ENCODE measurements at places on chromosomes 7 and 10.

GRCh38 chr7:10146271-10146670 is 827.4 kb upstream of the PHF14 start:
- no peak for DNase-seq

- no peak for DNase-seq
These were observed 56.5 kb downstream of the AFAP1L2 start for GRCh38 chr10:114347791-114348190.

GRCh38 chr10:77348751-77349150 is 288.9 kb downstream of the KCNMA1 start:
- no peak for DNase-seq

- no peak for DNase-seq
These were observed 25.1 kb downstream of the HDAC9 start for GRCh38 chr7:18520450-18521235.

GRCh38 chr10:50437248-50437647 is 185.9 kb upstream of the ASAH2 start:
- peak; percentile 41 for DNase-seq

- no peak for DNase-seq
These were observed 212.7 kb downstream of the TMEM178B start for GRCh38 chr7:141286522-141286921.

- peak; percentile 76 for DNase-seq
These were observed 10.9 kb downstream of the CDCA7L start for GRCh38 chr7:21934808-21935207.

DNA sequence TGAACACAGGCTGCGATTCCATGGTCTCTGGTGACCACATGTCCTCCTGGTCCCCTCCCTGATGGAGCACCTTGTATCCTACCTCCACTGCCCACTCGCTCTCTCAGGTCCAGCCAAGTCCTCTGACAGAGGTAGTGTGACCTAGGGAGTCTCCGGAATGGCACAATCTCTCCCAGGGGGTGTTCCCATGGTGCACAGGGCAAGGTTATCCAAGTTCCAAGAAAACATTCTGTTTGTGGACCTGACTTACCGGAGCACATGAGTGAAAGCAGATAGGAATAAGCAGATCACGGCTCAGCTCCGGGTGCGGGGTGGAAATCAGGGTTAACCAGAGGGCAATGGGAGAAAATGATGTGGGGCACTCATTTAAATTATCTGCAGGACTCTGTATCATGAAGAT is 45.8 kb upstream of the INSIG1 start:
- DNase-seq: no peak

DNA sequence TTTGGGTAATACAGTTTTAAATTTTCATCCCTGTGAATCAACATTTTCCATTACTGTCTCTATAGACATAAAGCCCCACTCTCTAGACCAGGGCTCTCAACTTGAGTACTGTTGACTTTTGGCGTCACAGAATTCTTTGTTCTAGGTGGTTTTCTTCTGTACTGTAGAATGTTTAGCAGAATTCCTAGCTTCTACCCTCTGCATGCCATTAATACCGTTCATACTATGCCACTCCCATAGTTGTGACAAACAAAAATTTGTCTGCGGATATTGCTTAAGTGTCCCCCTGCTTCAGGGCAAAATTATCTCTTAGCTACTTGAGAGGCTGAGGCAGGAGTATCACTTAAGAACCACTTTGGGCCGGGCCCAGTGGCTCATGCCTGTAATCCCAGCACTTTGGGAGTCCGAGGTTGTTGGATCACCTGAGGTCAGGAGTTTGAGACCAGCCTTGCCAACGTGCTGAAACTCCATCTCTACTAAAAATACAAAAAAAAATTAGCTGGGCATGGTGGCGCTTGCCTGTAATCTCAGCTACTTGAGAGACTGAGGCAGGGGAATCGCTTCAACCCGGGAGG is 57.3 kb upstream of the NRG3 start:
- DNase-seq: no peak

GRCh38 chr10:5036511-5036910 is 32.9 kb upstream of the AKR1C2 start:
- DNase-seq: no peak

- no peak for DNase-seq
These were observed 81.6 kb upstream of the PFKP start for GRCh38 chr10:2985729-2986232.

DNA sequence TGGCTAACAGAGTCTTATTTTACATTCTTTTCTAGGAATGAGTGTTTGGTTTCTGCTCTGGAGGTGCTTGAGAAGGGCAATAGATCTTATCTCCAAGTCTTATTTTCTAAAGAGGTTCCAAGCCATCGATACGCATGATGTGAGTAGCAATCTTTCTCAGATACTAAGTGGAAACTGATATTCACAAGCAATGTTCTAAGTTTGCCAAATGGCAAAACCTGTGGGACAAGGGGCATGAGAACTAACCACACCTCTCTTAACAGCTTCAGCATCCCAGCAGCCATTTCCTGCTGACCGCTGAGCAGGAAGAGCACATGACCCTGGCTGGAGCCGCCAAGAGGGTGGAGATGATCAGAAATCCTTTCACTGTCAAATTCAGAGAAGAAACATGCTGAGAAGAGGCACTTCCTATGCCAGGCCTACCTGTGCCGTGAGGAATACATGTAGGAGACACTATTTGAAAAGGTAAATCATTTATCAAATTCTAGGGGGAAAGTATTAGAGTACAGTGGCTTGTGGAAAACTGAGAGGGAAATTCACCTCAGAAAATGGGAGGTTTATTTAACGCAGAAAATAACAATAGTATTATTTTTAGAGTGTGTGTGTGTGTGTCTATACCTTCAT is 35.2 kb downstream of the CCDC71L start:
- no peak for DNase-seq

DNA sequence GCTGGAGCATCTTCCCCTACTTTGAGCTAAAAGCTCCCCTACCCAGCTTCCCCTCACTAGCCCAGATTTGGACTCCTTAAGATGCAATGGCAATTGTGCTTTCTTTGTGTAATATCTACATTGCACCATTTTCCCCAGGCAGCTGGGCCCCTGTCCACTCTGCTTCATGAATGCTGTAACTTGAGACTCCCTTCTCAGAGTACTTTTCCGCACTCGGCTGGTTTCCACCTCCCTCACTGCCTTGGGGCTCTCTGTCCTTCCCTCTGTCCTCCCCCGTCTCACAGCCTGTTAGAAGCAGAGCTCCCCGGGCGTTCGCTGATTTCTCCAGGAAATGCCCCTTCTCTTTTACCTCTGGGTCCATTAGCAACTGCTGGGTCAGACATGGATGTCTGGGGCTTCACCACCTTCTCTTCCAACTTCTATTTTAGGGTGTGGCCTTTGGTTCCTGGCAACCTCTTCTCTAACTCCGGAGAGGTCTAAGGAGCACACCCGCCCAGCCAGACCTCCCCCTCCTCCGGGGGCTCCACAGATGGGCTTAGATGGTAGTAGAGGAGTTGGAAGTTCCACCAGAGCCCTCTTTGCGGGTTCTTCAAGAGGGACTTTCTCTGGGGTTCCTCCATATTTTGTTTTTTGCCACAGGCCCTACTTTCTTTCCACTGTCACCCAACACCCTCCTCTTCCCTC is 2.9 kb upstream of the TMEM72 start:
- DNase-seq: no peak

- peak; percentile 18 for DNase-seq
These were observed 148.7 kb downstream of the ZMYND11 start for GRCh38 chr10:283916-284356.

DNA sequence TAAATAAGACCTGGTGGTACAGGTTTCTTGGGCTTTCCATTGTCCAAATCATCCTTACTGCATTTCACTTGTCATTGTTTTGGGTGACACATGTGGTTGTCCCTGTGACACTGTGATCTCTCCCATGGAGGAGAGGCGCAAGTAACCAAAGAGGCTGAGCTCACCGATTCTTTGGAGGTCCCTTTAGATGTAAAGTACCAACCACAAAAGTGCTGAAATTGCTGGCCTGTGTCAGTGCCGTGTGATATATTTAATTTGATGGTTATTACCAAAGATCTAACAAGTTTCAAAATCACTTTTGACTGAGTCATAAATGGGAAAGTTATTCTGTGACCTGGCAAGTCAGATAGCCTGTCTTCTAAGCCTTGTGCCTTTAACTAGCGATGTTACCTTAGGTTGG is 19.4 kb downstream of the MCM10 start:
- no peak for DNase-seq

DNA sequence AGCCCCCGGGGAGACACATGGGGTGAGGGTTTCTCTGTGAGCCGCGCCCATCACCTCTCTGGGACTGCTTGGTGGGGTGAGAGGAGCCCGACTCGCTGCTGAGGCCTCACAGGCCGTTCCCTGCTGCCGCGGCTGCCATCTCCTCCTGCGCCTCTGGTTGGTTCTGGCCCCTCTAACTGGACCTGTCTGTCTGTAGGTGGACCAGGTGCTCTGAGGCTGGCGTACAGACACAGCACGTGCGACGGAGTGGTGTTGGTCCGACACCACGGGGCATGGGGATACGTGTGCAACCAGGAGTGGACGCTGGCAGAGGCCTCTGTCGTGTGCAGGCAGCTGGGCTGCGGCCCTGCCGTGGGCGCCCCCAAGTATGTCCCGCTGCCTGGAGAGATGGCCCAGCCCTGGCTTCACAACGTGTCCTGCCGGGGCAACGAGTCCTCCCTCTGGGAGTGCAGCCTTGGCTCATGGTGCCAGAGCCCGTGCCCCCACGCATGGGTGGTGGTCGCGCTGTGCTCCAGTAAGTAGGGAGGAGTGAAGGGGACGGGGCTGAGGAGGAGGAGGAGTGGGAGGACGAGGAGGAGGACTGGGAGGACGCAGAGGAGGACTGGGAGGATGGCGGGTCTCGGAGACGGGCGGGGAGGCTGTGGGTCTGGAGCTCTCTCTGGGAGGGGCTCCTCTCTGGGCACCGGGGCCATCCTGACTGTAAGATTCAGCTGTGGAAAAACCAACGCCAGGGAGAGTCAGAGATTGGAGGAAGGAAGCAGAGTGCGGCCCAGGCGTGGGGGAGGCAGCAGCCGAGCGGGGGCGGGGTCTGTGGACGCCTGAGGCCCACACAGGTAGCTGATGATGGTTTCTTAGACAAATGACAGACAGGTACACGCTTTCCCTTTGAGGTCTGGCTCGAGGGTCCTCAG is 2.6 kb downstream of the SCART1 start:
- no peak for DNase-seq

DNA sequence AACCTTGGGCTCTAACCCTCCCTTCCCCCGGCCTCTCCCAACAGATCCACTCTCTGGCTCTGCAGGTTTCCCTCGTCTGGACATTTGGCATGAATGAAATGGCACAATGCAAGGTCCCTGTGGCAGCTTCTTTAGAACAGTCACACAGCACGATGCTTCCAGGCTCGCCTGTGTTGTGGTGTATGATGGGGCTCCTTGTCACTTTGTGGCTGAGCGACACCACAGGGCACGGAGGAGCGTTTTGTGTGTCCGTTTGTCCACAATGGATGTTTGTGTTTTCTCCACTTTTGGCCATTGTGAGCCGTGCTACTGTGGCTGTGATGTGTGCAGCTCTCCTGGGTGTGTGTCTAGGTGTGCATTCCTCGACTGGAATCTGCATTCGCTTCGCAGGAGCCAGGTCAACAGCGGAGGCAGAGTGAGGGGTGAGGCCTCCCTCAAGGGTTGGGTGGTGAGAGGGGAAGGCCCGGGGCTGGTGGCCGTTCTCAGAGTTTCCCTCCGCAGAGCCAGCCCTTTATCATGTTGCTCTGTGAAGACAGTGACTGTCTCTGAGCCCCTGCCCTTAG is 22.3 kb upstream of the SHH start:
- no peak for DNase-seq

DNA sequence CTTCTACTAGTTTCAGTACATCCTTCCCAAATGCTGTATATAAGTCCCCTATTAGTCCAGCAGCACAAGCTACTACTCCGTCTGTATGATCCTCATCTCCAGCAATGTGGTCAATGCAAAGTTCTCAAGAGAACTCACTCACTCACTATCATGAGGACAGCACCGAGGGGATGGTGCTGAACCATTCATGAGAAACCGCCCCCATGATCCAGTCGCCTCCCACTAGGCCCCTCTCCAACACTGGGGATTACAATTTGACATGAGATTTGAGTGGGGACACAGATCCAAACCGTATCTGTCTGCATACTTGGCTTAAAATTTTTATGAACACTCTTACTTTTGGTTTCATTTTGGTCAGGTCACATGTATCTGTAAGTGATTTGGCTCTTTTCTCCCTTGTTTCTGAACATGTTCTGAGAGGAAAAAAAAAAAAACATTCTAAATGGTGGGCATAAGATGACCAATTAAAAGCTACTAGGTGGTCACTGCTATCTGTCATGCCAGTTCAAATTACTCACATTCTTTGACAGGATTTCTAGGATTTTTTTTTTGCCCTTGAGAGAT is 60.1 kb downstream of the ZNF783 start:
- DNase-seq: no peak

DNA sequence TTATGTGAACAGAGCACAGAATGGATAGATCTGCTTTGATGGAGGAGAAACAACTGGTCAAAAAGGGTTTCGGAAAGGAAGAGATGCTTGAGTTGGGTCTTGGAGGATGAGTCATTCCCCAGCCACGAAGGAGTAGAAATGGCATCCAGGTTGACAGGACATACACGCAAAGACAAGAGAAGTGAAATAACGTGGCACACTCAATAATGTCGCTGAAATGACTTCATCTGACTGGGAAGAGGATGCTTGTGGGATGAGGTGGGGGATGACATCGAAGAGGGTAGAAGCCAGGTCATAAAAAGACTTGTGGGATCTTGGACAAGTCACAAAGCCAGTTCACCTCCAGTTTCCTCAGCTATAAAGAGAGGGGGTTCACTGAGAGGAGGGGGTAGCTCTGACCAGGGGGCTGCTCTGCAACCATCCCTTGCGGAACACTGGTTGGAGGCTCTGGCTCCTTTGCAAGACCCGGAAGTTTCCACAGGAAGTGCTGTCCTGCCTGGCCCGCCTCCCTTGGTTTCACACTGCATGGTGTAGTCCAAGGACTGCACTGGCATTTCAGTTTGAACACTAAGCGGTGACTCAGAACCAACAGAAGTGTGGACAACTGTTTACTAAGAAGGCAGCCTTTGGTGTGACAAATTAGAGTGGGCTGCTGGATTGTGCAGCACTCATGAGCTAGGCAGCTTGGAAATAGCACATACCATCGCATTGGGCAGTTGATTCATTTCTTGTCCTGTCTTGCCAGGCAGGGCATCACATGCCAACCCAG is 189.9 kb upstream of the ADO start:
- DNase-seq: peak; percentile 95

- peak; percentile 11 for DNase-seq
These were observed 206.8 kb downstream of the CUX1 start for GRCh38 chr7:102024005-102024768.

- DNase-seq: no peak
These were observed 38.4 kb downstream of the TMEM229A start for GRCh38 chr7:123994449-123994848.

DNA sequence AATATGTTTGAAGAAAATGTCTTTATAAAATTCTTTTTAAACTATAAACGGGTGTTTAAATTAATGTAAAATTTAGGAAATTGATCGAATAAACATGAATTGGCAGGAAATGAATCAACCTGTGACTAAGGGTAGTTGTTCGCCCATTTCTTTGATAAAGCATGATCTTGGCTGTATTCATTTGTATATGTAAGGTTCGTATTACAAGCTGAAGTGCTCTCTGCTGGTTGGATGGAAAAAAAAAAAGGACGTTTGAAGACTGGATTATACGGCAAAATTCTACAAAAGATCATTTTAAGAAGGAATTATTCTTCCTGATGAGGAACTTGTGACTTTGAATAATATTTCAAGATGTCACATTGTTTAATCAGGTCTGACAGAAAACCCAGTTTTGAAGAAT is 185.4 kb upstream of the ANK3 start:
- DNase-seq: no peak

GRCh38 chr10:527416-527815 is 162.1 kb downstream of the DIP2C start:
- no peak for DNase-seq

- no peak for DNase-seq
These were observed 60.8 kb upstream of the ELN start for GRCh38 chr7:73966941-73967831.

Measured in inflammatory macrophage treated with lipopolysaccharide for 4 hours (primary cell).